ENCODE measurements at places on chromosomes 11 and 22. TPM values are rescaled to one million over a fixed set of nuclear protein-coding genes. Genes with fewer than 3 reads are reported as not detected.

- no peak for DNase-seq
Measured at GRCh38 chr11:83456566-83456965, 170.4 kb upstream of the CCDC90B start.

- no peak for DNase-seq
Measured at GRCh38 chr11:102061276-102061675, 14.0 kb downstream of the CFAP300 start.

- no peak for DNase-seq
Measured at GRCh38 chr11:70210051-70210501, 7.0 kb downstream of the FADD start.

DNA sequence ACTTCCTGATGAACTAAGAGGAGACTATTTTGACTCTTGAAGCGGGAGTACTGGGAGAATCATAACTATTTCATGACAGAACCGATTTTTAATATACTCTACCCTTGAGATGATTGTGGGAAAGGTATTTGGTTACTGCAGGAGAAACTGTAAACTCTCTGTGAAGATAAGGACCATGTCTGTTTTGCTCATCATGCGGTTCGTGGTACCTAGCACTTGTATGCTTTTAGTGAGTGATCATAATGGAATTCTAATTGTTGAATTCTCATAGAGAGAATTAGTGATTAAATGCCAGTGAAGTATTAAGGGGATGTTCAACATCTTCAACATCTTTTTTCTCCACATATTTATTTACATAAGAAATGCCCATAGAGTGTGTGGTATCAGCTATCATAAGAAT, 11.4 kb downstream of the AASDHPPT start:
- DNase-seq: no peak

DNA sequence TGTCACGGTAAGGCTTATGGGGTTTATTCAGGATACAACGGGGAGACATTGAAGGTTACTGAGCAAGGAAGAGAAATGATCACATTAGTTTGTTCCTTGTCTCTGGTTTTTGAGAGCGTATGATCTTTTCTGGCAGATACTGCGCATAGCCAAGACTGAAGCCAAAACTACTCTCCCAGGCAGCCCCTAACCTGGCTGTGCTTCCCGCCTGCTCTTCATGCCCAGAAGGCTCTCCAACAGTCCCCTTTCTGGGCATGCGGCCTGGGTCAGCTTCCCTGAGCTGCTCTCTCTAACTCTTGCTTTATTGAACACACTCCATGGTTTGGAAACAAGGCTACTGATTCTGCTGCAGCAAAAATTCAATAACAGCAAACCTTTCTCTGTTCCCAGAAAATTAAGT, 306.6 kb downstream of the BUD13 start:
- no peak for DNase-seq

- DNase-seq: peak; percentile 36
Measured at GRCh38 chr11:2205981-2206690, 34.5 kb upstream of the TH start.

DNA sequence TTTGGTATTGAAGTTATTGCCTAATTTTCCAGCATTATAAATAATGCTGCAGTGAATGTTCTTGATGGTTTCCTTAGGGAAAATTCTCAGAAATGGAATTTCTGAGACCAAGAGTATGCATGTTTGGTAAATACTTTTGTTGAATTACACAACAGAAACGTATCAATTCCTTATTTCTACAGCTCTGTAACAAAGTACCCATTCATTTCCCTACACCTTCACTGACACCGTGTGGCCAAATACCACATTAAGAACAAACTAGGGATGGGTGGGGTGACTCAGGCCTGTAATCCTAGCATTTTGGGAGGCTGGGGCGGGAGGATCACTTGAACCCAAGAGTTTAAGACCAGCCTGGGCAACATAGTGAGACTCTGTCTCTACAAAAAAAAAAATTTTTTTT, 21.8 kb downstream of the MCAM start:
- DNase-seq: no peak

DNA sequence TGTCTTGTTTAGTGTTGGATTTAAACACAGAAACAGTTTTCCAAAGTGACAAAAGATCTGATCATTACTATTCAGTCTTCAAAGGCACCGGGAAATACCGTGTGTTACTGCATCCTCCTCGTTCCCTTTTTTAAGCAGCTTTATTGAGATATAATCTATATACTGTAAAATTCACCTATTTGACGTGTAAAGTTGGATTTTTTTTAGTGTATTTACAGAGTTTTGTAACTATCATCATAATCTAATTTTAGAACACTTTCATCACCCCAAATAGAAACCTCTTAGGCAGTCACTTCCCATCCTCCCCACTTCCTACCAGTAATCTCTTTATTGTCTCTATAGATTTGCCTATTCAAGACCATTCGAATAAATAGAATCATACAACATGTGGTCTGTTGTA, 1.4 kb downstream of the ANO5 start:
- DNase-seq: no peak

GRCh38 chr11:132140056-132140455, 769.6 kb downstream of the NTM start:
- no peak for DNase-seq

DNA sequence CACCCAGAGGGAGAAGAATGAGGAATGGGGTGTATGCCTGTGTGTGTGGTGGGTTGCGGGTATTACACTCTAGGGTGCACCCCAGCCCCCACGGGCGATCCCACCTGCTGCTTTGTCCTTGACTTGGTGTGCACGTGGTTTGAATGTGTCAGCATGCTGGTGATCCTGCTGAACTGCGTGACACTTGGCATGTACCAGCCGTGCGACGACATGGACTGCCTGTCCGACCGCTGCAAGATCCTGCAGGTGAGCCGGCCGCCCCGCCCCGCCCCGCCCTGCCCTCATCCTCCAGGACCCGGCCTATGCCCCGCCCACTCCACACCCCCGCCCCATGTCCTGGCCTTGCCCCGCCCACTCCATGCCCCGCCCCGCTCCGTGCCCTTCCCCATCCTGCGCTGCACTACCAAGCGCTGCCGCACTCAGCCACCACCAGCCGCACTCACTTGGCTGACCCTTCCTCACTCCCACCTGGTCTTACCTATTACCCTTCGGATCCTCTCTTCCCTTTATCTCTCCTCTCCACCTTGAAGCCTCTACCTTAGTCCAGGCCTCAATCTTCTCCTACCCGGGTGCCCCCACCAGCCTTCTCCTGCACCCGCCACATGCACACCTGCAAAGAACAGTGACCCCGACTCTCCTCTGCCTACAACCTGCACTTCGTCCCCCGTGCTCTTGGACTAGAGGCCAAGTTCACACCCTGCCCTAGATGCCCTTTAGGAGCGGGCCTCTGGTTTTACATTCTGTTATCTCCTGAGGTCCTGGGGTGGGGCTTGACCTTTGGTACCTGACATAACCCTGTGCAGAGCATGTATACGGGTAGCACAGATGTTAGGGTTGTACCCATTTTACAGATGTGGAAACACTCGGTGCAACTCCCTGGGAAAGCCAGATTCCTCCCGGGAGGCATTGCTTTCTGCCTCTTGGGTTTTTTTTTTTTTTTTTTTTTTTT, 27.7 kb downstream of the CACNA1I start:
- no peak for DNase-seq

DNA sequence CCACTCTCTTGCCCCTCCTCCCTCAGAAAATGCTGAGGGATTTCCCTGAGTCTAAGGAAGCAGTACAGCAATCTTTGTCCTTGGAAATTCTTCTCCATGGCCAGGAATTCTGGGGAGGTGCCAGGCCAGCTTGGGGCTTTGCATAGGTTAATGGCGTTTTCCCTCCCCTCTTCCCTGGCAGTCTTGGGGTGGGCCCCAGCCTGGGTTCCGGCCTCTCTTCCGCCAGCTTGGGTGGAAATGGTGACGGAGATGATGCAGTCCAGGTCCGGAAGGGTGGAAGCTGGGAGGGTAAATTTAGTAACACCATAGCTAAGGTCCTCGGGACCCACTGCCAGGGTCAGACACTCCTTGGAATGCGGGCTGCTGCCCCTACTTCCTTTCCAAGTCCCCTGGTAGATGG, 5.0 kb downstream of the PHLDB1 start:
- peak; percentile 41 for DNase-seq

DNA sequence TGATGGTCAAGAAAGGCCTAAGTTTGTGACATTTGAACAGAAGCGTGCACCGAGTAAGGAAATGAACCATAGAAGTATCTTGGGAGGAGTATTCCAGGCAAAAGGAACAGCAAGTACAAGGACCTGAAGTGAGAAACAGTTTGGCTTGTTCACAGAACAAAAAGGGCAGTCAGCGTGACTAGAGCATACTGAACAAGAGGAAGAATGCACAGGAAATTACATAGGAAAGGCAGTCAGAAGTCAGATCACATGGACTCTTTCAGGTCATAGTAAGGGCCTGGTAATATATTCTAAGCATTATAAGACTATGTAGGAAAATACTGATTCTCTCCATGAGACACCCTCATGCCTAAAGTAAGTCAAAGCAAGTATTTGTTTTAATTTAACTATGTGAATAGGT, 52.3 kb upstream of the GAB2 start:
- DNase-seq: no peak

- no peak for DNase-seq
Measured at GRCh38 chr11:14819596-14819995, 72.4 kb downstream of the CYP2R1 start.

DNA sequence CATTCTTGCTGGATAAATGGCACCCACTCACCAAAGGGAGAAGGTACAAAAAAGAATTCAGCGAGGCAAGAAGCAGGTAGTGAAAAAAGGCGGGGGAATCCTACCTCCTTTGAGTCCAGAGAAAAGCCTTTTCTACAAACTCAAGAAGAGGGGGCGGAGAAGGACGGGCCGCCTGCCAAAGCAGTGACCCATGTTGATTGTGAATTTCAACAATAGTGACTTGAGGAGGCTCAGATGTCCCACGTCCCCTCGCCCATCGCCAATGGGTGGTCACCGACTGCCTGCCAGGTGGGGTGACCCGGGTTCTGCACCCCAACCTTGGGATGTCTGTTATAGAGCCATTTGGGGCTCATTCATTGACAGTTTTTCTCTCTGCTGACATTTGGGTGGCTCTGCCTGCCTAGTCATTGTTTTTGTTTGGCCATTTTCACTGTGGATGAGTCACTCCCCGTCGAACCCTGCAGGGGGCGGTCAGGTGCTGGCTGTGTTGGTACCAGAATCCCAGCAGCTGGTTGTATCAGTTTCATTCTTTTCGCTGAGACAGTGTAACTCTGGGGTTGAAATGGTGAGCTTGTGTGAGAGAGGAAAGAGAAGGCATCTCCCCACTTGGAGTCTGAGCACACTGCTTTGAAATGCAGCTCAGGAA, 163.4 kb upstream of the NCAM1 start:
- DNase-seq: no peak

DNA sequence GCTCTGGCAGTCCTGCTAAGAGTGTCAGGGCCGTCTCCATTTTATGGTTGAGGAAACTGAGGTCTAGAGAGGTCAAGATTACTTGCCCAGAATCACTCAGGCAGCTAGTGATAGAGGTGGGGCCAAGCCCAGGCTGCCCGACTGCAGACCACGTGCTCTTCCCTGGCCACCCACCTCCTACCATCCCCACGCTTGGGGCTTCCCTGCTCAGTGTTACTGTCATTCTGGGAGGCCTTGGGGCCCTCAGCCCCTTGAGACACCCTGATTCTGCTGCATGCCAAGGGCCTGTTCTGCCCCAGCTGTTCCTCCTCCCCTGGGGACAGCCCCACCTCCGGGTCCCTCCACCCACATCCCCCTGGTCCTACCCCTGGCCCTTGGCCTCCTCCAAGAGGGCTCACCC, 17.2 kb upstream of the TAB1 start:
- no peak for DNase-seq

- DNase-seq: no peak
Measured at GRCh38 chr11:29389793-29390192, 627.0 kb downstream of the KCNA4 start.

- peak; percentile 43 for DNase-seq
Measured at GRCh38 chr11:67351275-67352005, 1.9 kb downstream of the POLD4 start.

DNA sequence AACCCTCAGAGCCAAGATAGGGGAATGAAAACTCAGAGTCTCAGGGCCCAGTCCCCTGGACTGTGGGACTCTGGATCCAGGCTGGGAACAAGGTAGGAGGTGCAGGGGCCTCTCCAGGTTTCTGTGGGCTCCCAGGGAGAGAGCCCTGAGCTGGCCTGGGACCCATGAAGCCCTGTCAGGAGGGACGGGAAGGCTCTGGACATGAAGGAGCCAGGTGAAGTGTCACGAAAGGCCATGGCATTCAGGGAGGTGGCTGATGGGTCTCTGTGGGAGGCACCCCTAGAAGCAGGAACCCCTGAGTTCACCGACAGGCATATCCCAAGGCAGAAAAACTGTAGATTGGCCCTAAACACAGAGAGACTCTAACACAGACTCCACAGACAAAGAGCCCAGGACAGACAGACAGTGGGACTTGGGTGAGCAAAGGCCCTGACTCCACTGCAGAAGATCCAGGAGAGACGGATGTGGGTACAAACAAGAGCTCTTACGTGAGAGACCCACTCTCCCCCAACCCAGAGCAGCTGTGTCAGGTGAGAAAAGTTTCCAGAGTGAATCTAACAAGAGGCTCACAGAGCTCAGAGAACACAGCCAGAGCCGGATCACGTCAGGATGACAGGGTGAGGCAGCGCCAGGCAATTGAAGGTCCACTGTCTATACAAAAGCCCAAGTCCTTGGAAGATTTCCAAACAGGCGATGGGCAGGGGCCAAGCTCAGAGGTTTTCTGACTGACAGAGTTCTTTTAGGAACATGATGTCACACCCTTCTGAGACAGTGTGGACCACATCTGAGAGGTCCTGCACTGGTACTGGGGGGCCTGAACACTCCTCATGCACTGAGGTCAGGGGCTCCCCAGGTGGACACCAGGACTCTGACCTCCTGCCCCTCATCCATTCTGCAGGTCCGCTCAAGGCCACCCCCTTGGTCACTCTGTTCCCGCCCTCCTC, 27.4 kb downstream of the IGLL5 start:
- DNase-seq: no peak

DNA sequence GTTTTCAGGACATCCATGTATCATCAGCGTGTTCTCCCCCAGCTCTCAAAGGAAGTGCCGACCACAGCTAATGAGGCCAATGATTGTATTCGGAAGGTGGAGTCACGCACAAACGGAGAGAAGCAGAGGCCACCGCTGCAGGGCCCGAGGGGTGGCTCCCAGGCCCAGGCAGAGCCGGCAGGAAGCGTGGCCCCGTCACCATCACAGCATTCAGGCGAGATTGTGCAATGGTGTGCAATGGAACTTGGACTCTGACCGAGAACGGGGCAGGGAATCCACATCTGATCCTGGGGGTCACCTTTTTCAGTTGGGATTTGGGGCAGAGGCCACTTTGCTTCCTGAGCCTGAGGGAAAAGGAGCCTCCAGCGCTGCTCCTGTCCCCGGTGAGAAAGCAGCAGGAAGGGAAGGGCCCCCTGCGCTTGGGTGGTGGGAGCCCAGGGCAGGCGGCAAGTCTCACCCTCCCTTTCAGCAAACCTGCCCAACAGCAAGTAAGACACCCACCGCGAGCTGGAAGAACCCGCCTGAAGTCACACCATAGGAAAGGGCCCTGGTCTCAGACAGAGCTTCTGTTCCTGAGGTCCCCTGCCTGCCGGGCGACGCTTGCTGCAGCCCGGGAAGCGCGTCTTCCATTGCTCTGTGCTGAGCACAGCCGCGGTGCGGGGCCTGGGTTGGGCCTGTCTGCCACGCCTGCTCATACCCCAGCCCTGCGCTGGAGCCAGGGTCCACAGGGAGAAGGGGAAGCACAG, 1430.7 kb downstream of the BRD1 start:
- DNase-seq: peak; percentile 75

KRTAP5-9 gene
- total RNA-seq: 0.38 TPM

FOLH1 gene
- total RNA-seq: 12.6 TPM

C1QTNF4 gene
- total RNA-seq: not detected

ACCS gene
- 7.3 TPM for total RNA-seq

LMNTD2 gene
- total RNA-seq: 4.7 TPM

LPXN gene
- total RNA-seq: 3.9 TPM

BSCL2 gene
- total RNA-seq: 26.4 TPM

PCF11 gene
- total RNA-seq: 16.5 TPM

Data from right lobe of liver (tissue), 6 donors.